ENCODE measurements at places on chromosomes 2 and 18.
A peak's percentile ranks its signal among the peaks of the same experiment; 100 is the strongest.

GRCh38 chr2:157592948-157593347 lies 35.7 kb downstream of the ACVR1C start:
- peak; percentile 6 for DNase-seq

DNA sequence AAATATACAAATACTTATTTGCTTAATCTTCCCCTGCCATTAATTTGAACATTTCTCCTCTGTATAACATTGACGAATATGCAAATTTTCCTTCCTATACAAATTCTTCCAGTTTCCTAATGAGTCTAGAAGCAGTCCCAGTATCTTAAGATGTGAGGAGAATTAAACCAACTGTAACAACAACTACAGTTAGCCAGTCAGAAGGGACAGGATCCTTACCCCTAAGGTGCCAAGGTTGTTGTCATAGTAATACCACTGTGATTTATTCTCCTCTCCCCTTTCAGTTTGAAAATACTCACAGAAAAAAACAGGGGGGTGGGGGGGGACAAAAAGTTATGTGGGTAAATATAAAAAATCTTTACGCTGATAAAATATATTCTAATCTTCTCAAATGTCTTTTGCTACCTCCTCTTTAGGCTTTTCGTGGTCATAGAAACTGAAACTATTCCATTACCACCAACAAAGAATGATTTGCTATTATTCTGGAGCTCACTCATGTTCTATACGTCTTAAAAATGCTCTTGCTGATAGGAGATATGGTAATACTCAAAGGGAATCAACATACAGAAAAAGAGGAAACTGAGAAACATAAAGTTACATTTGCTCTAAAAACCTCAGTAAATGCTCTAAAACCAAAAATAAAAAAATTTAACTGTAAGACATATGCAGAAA lies 107.6 kb downstream of the MEMO1 start:
- no peak for DNase-seq

DNA sequence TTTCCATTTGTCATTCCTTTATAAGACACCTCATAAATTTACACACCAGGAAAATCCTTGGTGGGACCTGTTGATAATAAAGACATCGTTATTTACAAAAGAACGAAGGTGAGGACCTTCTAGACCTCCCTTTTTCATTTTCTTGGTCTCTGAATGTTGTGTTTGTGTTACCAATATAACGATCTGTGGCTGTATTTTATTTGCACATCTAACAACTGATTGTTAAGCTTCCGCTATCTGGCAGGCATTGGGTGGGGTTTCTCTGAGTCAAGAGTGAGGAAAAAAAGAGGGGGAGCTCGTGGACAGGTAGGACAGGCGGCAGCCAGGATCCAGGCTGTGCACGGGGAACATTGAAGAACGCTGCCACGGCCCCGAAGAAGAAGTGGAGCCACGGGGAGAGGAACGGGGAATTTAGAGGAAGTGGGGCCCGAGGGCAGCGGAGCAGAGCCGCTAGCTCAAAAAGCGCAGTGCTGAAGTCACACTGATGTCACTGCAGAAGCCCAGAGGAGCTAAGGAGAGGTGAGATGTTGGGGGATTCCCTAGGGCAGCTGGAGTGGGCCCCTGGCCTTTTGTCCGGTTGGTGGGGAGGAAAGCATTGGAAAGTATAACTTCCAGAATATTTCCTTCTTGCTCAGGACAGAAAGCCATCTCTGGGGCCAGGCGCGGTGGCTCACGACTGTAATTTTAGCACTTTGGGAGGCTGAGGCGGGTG lies 20.9 kb upstream of the DNMT3A start:
- peak; percentile 51 for DNase-seq

DNA sequence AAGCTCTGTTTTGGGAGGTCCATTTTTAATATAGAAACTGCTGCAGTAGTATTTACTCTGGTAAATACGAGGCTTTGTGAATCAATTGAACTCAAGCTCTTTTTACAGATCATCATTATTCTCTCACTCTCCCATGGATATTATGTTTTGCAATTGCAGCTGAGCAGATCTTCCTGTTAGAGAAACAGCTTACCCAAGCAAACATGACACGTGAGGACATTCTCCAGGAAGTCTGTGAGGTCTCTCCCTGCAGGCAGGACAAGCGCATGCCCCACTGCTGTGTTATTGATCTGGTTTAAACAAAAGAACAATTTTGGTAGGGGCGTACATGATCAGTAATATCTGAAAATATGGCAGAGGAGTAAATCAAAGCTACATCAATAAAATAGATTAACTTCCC lies 72.1 kb downstream of the COL6A3 start:
- no peak for DNase-seq

- peak; percentile 10 for DNase-seq
Observed at GRCh38 chr18:9711361-9712129, 3.4 kb downstream of the RAB31 start.

DNA sequence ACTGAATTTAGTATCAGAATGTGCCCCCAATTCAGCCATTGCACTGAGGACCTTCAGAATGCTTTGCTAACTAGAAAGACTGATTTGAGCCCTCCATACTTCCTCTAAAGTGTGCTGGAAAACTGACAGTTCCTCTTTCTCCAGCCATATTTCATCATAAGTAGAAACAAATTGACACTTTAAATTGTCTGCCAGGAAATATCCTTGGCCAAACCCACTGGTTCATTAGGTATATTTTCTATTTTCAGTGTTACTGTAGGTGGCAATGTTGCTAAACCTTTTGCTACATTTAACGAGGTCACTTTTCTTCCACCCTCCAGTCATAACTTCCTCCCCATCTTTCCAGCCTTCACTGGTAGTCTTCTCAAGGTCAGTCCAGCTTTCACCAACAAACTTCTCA lies 21.5 kb downstream of the SP5 start:
- no peak for DNase-seq

- DNase-seq, result peak; percentile 38
Observed at GRCh38 chr2:20350041-20350712, 467 bp downstream of the PUM2 start.

DNA sequence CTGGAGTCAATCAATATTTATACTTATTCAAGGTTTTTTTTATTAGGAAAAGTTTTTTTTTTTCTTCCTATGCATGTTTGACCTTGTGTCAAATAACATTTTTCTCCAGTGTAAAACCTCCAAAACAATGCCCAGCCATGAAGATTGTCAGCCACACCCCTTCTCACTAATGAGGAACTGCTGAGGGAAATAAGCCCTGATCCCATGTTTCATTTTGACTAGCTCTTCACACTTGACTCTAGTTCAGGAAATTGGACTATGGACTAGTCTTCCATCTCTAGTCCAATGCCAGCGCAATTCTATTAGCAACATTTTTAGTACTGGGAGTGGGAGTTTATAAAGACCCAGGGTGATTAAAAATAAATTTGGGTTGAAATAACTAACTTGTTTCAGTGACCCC lies 275.6 kb upstream of the CXCR4 start:
- DNase-seq, result no peak

DNA sequence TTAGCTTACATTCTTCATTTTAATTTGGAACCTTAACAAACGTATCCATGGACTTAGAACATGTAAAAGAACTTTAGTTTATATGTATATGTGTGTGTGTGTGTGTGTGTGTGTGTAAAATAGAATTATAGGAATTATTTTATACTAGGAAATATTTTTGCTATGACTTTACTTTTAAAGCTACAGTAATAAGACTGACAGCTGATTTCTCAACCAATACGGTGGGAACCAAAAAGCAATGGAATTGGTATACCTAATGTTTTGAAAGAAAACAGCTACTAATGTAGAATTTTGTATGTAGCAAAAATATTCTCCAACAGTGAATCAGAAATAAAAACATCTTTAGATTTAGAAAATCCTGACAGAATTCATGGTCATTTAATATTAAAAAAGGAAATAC lies 146.5 kb upstream of the ARL4C start:
- DNase-seq, result no peak

DNA sequence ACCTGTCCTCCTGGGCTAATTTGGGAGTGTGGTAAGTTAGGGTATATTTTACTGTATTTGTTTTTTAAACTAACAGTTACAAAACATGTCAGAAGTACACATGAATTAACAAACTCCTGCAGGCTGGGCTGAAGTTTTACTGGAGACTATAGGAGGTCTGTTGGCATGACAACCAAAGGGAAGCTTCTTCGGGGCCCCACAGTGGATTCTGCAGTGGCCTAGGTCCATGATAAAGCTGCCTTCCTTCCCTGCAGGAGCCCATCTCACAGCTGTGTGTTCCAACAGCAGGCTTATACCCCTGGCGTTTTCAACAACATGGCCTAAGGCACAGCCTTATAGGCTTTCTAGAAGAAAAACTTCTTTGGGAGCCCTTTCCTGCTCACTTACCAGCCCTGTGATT lies 128.0 kb upstream of the SETBP1 start:
- no peak for DNase-seq

DNA sequence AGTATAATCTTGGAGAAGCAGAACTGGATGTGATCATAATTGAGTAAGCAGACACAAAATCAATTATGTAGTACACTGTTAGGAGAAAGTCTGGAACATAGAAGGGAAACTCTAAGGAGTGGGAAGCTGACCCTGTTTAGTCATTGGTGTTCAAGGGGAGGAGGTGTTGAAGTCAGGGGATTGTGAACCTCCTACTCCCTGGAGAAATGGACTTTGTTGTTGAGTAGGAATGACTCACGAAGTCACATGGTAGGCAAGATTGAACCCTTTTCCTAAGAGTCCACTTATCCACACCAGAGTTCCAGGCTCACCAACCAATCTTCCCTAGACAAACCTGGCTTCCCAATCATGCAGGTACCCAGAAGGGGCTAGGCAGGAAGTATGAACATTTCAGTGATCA lies 81.0 kb upstream of the BCL11A start:
- DNase-seq, result no peak

- no peak for DNase-seq
Observed at GRCh38 chr18:33830213-33830612, 252.2 kb downstream of the ASXL3 start.

GRCh38 chr2:126506786-126507185 lies 149.2 kb upstream of the GYPC start:
- DNase-seq, result no peak

DNA sequence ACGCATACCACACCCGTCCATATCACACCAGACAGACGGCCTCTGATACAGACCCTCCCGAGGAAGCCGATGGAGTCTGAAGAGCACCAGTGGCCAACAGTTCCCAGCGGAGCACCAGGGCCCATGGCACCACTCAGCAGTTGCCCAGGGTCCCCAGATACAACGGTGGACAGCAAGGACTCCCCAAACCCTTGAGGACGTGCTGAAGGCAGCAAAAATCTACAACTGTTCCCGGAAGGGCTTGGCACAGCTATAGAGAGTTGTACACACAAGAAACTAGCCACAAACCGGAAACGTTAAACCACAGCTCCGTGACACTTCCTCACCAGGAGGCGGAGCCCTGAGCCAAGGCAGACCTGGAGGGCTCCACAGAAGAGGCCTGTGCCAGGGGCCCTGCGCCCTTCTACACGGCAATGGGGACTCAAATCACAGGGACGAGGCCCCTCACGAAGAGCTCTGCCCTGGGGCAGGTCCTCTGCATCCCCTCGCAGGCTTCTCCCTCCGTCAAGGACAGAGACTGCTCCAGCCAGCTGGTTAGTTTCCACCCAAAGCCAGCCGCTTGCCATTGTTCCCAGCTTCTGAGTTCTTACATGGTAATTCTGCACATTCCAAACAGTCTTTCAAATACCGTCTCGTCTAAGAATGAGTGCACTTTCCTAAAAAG lies 133.4 kb downstream of the HDAC4 start:
- peak; percentile 94 for DNase-seq

- DNase-seq, result no peak
Observed at GRCh38 chr2:164913011-164913410, 42.3 kb downstream of the SLC38A11 start.

DNA sequence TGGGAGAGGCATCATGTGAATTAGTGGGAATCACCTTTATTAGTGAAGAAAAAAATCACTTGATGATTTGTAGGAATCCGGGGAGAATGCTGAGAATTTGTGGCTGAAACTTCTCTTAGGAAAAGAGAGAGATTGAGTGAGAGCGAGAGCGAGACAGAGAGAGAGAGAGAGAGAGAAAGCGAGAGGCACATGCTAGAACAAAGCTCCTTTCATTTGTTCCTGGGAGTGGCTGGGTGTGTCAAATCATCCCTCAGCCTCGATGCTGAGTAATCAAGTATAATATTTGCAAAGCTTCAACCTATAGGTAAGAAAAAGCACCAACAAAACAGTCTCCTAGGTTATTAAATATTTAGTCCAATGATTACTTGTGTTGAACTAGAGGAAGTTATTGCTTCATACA lies 4.4 kb upstream of the SERPINB5 start:
- no peak for DNase-seq
